ENCODE measurements at places on chromosomes 3 and 15.

DNA sequence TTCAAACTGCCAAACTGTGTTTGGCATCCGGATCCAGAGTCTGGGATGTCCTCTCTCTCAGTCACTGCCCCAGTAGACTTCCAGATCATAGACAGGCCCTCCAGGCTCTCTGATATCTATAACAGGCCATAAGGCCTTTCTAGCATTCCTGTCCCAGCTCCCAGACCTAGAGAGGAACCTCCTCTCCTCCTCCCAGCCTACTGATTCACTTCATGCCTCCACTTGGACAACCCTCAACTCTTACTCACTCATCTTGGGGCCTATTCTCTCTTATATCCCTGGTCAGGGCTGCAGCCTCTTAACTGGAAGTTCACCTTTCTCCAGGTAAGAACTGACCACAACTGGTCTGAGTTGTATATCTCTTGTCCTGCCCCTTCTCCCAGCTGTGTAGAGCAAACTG lies 253.7 kb upstream of the TRIM42 start:
- no peak for DNase-seq

DNA sequence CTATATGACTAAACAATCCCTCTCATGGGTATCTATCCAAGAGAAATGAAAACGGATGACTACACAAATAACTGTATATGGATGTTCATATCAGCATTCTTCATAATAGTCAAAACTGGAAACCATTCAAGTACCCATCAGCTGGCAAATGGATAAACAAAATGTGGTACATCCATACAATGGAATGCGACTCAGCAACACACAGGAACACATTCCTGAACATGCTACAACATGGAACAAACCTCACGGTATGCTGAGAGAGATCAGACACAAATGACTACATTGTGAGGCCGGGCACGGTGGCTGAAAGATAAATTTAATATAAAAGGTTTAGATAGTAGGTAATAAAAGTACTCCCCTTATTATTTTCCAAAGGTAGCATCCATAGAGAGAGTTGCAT lies 42.6 kb downstream of the CCR4 start:
- no peak for DNase-seq

DNA sequence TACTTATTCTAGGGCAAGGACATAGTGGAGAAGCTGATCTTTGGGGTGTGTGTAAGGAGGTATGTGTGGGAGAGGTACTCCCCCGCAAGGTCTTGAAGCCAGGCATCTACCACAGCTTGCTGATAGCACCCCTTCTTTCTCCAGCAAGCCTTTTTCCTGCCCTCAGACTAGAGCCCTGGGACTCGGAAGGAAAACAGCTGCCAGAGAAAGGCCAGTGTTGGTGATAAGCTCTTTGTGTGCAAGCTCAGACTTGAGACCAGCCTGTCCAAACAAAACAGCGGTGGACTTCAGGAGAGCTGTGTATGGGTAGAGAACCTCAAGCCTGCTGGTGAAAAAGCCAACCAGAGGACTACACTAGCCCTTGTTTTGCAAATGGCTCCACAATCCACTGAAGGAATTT lies 1028.6 kb downstream of the MCTP2 start:
- DNase-seq = no peak

DNA sequence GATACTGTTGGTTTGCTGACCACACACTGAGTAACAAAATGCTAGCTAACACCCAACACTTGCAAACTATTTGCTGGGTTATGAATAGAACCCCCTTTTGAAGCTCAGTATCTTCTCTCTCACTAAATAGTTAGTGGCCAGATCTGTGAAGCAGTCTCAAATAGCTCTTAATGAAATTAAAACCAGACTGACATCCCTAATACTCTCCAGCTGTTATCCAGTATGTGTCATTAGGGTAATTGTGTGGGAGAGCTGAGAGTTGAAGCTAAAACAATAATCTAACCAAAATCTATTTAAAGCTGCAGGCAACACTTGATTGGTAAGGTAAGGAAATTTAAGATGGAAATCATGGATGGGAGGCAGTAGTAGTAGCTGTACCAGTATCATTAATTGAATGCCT lies 110.4 kb upstream of the RORA start:
- no peak for DNase-seq

DNA sequence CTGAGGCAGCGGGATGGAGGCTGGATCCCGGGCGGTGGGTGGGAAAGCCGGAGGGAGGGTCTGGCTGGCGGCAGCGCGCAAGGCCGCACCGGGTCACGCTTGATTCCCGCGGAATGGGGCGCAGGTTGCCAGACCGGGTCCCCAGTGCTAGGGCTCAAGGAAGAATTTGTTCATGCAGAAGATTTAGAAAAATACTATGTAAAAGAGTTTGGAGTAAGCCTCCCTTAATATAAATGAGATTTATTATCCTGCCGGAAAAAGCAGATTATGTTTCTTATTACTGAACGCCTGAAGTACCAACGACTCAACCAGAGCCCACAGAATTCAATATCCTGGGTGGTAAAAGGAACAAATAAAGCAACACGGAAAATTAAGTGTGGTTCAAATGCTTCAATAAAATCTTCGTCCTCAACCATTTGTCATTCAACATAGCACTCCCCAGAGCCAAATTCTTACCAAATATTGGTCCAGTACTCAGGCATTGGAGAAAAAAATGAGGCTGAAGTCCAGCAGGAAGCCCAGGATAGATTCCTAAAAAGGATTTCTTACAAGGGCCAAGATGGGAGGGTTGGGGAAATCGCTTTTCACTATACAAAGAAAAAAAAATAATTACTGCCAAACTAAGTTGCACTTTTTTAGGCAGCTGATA lies 1.2 kb upstream of the ZBTB20 start:
- no peak for DNase-seq

DNA sequence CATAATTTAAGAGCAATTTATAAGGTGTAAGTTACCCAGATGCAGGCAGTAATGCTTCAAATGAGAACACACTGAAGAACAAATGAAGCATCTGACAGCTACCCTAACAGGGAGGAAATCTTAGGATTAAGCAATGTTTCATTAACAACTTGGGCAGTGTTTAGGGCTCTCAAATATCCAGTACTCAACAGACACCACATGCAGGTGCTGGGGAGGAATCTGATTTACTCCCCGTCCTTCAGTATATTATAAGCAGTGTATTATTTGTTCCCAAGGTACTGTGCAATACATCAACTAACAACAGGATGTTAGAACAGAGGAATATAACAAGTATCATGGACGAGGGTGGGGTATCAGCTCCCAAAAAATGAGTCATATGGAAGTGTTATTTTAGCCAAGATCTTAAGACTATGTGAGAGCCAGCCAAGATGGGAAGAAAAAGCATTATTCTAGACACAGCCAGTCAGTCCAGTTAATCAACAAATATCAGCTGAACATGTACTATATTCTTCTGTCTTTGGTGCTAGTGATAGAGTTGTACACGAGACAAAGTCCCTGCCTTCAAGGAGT lies 20.4 kb downstream of the BTBD1 start:
- no peak for DNase-seq

DNA sequence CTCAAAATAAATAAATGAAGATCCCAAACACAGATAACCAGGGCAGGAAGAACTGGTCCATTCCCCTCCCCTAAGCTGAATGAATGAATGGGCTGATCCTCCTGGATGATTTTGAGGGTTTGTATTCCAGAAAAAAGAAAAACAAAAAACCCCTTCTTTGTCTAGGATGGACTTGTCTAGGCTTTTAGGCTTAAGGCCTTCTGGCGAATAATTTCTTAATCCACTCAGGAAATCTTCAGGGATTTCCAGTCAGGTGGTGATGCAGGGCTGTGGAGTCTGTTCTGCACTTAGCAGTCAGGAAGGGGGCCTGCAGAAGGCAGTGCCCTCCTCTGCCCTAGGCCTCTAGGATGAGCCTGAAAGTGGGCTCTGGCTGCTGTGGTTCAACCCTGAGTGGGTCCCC lies 52.1 kb downstream of the BDH1 start:
- DNase-seq = no peak

GRCh38 chr3:192079098-192079497 lies 618.1 kb downstream of the PYDC2 start:
- no peak for DNase-seq

- no peak for DNase-seq
These were observed 455.4 kb upstream of the TBL1XR1 start for GRCh38 chr3:177652556-177653291.

DNA sequence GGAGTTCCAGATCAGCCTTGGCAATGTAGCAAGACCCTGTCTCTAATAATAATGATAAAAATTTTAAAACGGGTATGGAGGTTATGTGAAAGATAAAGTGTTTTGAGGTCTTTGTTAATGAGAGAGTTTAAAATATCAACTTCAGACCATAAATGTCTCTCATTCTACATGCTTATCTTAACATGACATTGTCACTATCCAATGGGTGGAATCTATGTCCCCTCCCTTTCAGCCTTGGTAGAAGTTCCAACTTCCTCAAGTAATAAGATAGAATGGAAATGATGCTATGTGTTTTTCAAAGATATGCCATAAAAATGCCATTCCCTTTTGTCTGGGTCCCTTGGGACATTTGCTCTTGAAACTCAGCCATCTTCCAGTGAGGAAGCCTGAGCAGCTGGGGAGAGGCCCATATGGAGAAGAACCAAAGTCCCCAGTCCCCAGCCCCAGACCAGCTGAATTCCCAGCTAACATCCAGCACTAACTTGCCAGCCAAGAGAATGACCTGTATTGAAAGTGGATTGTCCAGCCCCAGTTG lies 17.0 kb downstream of the RPSA start:
- no peak for DNase-seq

DNA sequence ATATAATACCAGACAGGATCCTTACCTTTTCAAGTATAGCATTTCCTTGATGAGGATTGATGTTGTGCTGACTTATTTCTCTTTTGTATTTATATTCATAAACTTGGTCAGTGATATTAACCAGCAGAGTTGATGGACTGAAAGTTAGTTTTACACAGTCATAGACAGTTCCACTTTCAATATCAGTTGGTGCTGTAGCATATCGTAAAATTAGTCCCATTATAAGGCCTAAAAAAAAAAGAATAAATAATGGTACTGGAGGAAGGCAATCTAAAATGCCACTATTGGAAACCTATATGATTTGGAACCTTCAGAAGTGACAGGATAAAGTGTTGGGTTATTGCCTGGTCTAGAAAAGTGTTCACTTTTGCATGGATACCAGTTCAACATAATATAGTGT lies 16.3 kb downstream of the SLC9A9 start:
- DNase-seq = no peak

DNA sequence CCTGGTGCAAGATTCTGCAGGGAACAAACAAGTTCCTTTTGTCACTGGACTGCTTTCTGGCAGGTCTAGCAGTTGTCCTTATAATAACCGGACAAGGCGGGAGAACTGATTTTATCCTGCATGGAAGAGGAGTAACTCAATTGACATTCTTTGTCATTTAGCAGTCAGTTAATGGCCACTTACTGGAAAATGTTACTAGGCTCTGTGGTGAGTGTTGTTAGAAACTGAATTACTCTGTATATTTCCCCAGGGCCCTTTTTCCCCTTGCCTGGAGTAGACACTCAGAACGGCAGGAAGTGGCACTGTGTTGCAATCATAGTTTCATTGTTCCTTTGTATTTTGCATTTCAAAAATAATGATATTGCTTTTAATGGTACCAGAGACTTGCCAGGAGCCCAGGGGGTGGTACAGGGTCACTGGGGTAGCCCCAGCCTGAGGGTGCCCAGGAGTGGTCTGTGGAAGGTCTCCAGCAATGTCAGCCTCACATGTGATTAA lies 318.6 kb upstream of the LRRFIP2 start:
- DNase-seq = no peak

GRCh38 chr15:88440021-88440420 lies 27.2 kb downstream of the MRPL46 start:
- DNase-seq = no peak

DNA sequence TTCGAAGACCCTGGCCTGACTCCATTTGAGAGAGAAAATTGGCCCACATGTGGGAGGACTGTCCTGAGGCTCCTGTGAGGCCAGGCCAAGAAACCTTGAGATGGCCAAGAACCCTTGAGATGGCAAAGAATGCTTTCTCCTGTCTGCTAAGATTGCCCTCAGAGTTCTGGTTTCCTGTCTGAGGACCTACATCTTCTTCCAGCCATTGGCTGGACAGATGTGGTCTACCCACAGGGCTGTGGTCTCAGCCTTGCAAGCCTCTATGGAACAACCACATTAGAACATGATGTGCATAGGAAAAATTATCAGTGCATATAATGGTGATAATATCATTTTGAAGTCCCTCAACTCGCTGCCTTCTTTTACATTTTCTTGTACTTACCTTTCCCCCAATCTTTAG lies 10.8 kb upstream of the RASA2 start:
- DNase-seq = no peak

DNA sequence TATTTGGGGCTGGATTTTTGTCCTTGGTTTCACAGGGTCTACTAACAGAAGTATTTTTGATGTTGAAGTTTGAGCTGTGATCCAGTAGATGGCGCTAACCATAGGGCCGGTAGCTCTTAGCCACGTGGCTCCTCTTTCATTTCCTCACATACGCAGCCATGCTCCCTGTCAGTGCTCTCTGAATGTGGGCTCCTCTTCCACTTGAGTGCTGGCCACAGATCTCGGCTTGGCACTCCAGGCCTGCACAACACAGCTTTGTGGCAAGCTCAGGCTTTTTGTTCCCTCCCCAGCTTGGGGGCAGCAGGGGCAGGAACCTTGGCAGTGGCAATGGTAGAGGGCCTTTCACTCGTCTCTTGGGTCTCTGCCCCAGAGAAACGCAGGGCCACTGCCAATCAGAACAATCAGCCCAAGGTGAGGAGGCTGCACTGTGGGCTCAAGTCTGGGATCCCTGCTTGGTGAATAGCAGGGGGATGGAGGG lies 18.6 kb upstream of the DNAAF4 start:
- DNase-seq = no peak

- no peak for DNase-seq
These were observed 331.3 kb upstream of the FRG2C start for GRCh38 chr3:75332794-75333193.

DNA sequence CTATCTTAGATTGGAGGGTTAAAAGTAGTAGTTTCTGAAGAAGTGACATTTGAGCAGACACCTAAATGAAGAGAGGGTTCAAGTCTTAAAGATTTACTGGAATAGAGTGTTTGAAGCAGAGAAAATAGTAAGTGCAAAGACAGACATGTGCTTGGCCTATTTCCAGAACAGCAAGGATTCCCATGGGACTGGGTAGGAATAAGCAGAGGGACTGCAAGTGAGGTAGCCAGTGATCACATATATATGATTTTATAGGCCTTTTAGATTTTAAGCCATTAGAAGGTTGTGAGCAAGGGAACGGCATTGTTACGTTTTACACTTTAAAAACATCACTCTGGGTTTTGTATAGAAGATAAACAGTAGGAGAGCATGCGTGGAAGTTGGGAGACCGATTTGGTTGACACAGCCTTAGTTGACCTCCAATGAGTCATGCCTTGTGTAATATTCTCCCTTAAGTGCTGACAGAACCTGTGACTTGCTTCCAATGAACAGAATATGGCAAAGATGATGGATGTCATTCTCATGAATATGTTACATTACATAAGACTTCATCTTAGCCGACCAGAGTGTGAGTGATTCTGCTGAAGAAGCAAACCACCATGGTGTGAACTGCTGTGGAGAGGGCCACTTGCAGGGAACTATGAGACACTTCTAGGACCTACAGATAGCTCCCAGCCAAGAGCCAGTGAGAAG lies 37.1 kb upstream of the SLC4A7 start:
- DNase-seq = no peak
